ENCODE measurements at places on chromosomes 12 and 14.

DNA sequence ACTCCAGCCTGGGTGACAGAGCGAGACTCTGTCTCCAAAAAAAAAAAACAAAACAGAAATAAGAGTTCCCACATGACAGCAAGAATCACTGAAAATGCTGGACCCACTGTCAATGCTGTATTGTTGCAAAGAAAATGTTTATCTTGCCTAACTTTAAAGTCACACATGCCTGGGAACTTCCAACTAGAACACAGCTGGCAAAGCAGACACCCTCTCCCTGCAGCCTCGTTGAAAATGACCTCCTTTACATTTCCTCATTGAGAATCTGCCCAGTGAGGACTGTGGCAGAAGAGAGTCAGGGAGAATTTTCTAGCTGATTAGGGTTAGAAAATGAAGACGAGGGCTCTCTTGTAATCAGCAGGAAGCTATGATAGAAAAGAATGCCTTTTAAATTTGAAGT is 42.8 kb upstream of the TCL1A start:
- no peak for DNase-seq

GRCh38 chr12:76242813-76243550 is 105.2 kb downstream of the BBS10 start:
- peak; percentile 33 for DNase-seq

- DNase-seq, result no peak
These were observed 144.9 kb upstream of the PELI2 start for GRCh38 chr14:55973285-55973800.

GRCh38 chr12:31715283-31715825 is 13.5 kb downstream of the AMN1 start:
- peak; percentile 14 for DNase-seq

DNA sequence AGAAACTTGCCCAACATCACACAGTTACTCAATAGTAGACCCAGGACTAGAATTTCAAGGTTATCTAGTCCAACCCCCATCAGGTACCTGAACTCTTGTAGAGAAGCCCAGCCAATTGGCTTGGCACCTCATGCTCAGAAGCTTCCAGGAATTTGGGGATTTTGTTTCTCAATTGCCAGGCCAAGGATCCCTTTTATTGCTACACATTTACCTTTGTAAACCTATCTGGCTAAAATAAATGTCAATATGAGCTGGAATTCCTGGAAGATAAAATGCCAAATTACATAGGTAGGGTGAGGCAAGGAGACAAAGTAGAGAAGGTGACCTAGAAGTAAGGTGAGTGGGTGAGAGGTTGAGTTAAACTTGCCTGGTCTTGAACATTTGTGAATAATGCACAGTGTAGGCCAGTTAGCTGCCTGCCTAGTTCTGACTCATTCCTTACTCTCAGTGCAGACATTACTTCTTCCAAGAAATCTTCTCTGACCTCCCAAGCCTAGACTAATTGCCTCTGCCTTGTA is 36.3 kb downstream of the SDR9C7 start:
- no peak for DNase-seq

- no peak for DNase-seq
These were observed 15.6 kb upstream of the TFCP2 start for GRCh38 chr12:51188359-51189051.

GRCh38 chr12:52990206-52990605 is 16.1 kb upstream of the EIF4B start:
- DNase-seq, result no peak

DNA sequence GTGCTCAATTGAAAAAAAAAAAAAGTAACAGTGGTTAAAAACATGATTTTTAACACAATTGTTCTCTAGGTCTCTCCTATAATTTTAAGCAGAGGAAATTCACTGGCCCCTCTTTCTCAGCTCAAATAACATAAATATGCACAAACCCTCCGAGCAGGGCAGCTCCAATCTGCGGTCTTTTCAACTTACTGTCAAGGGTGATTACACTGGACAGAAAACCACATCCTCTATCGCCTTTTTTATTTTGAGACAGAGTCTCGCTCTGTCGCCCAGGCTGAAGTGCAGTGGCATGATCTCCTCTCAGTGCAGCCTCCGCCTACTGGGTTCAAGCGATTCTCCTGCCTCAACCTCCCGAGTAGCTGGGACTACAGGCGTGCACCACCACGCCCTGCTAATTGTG is 16.5 kb upstream of the GABARAPL1 start:
- no peak for DNase-seq

DNA sequence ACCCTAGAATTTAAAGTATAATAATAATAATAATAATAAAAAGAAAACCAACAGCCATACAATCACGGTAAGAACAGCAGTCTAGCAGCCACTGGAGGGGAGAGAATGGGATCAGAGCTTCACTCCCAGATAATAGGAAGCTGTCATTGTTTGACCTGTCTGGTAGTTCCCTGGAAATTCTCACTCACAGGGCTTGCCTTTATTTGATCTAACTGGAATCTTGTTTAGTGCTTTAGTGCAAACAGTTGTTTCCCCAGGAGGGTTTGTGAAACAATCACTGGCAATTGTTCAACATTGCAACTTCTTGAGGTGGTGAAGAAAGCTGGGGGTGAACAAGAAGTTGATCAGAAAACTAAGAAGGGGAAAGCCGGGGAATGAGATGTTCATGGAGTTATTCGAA is 68.7 kb upstream of the PTCSC3 start:
- DNase-seq, result no peak

- no peak for DNase-seq
These were observed 17.9 kb upstream of the RCOR1 start for GRCh38 chr14:102574281-102575159.

- DNase-seq, result no peak
These were observed 205.3 kb upstream of the HMGA2 start for GRCh38 chr12:65619018-65619417.

- DNase-seq, result peak; percentile 80
These were observed 231.2 kb downstream of the AKAP6 start for GRCh38 chr14:32560209-32560857.

DNA sequence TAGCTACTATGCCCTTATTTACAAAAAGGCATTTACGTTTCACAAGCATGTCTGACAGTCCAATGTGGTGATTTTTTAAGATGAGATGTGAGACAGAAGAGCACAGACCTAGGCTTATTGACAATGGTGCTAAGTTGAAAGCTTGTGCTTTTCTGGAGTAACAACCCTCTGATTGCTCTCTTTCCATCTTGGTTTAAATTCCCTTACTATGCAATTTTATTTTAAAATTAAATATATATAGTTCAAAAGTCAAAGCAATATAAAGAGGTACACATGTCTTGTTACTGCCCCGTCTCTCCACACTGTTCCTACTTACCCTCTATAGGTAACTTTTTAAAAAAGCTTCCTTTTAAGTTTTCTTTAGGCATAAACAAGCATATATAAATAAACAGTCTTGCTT is 39.4 kb upstream of the BBS10 start:
- DNase-seq, result no peak

DNA sequence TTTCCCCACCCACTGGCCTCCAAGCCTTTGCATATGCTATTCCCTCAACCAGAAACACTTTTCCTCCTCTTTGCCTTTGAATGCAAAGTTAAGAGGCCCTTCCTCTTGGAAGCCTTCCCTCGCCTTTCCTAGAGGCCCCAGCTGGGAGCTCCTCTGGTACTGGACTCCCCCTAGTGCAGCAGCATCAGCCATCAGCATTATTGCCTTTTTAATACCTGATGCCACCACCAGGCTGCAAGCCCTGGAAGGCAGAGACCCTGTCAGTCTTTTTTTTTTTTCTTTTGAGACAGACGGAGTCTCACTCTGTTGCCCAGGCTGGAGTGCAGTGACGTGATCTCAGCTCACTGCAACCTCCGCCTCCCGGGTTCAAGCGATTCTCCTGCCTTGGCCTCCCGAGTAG is 19.1 kb upstream of the PLA2G1B start:
- no peak for DNase-seq

- DNase-seq, result no peak
These were observed 107.4 kb downstream of the TSHR start for GRCh38 chr14:81062816-81063215.

GRCh38 chr12:19842116-19842515 is 402.8 kb downstream of the AEBP2 start:
- DNase-seq, result no peak

DNA sequence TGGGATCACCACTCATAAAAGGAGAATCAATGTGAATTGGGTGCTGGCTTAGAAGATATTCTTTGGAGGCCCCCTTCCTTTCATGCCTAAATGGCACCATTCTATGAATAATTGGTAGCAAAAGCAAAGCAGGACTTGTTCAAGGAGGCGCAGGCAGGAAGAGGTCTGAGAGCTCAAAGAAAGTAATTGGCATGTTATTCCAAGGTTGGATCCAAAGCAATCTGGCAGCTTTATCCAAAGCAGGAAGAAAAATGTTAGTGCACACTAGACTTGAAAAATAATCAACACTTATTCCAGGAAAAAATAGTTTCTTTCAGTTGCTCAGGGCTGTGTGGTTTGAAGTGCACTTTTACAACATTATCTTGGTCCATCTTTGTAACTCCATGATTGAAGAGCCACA is 326.4 kb downstream of the NUAK1 start:
- DNase-seq, result no peak

DNA sequence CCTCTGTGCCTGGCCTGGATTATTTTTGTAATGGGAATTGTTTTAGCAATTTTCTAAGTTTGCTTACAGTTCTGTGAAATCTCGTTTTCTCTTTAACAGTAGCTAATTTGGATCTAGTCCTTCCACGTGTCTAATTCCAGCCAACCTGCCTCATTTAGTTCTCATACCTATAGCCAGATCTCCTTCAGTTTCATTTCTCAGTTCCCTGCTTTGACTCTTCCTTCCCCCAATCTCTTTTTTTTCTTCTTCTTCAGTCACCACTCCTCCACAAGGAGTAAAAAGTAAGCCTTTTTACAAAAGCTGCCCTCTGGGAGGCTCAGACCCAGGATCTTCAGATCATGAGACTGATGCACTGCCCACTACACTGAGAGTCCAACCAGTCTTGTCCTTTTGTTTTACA is 1.4 kb downstream of the THTPA start:
- no peak for DNase-seq

- DNase-seq, result no peak
These were observed 179.7 kb downstream of the RGS6 start for GRCh38 chr14:72111911-72112310.

All from astrocyte of the spinal cord (primary cell).